Glutamatergic neuron (in vitro differentiated cells): ENCODE measurements at places on chromosomes 7 and 10. TPM values are rescaled to one million over a fixed set of nuclear protein-coding genes. Genes with fewer than 3 reads are reported as not detected.

The RBP3 gene
- total RNA-seq: not detected

DNA sequence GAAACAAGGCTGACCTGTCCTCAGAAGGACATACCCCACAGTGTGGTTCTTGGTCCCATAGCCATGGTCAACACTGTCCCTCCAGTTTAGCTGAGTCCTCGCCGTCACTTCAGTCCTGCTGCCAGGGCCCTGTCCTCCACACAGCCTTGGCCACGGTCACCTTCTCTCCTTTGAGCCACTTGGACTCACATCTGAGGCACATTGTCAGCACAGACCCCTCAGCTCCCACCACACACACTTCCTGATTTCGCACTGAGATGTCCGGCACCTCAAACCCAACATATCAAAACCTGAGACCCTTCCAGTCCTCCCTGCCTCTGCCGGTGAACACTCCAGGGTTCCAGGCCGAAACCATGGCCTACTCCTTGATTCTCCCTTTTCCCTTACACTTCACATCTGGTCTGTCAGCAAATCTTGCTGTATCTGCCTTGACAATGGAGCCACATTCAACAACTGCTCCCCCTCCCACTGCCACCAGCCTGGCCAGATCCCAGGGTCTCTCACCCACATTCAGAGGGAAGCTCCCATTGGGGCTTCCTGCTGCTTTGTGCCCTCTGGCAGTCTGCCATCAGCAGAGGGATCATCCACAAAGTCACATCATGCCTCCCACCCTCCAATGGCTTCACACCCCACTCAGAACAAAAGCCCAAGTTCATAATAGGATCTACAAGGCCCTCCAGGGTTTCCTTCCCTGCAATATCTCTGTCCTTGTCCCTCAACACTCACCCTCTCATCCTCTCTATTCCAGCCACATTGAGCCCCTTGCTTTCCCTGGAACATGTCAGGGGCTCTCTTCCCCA, 219.6 kb upstream of the SHH start:
- DNase-seq: no peak

The MSMB gene
- not detected for total RNA-seq

DNA sequence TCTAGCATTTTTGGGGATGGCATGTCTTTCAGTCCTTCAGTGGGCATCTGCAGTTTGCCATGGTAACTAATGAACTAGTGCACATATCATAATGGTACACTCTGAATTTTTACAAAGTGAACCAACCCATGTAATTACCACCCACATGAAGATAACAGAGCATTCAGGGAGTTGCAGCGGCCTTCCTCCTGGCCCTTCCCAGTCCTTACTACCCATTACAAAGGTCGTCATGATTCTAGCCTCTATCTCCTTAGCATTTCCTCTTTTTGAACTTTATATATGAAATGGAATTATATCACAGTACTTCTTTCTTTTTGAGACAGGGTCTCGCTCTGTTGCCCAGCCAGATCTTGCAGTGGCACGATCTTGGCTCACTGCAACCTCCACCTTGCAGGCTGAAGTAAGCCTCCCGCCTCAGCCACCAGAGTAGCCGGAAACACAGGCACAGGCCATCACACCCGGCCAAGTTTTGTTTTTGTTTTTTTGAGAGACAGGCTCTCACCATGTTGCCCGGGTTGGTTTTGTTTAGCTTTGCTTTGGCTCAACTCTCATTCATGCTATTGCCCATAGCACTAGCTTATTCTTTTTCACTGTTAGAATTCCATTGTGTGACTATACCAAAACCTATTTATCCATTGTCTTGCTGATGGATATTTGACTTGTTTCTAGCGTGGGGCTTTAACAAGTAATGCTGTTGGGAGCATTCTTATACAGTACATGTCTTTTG, 79.2 kb downstream of the APBB1IP start:
- no peak for DNase-seq

DNA sequence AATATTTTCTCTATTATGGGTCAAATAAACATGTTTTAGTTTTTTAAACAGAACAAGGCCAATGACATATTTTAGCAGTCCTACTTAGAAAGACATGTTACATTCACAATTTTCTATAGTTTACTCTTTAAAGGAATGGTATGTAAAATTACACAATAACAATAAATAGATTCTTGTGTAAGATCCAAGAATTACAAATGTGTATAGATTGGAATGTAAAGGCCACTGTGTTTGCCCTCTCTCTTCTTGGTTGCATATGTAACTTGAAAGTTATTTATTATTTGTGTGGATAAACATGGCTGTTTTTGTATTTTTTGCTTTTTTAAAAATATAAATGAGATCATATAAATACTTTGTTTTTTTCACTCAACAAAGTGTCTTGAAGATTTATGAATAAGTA, 979.3 kb upstream of the CELF2 start:
- DNase-seq: no peak

DNA sequence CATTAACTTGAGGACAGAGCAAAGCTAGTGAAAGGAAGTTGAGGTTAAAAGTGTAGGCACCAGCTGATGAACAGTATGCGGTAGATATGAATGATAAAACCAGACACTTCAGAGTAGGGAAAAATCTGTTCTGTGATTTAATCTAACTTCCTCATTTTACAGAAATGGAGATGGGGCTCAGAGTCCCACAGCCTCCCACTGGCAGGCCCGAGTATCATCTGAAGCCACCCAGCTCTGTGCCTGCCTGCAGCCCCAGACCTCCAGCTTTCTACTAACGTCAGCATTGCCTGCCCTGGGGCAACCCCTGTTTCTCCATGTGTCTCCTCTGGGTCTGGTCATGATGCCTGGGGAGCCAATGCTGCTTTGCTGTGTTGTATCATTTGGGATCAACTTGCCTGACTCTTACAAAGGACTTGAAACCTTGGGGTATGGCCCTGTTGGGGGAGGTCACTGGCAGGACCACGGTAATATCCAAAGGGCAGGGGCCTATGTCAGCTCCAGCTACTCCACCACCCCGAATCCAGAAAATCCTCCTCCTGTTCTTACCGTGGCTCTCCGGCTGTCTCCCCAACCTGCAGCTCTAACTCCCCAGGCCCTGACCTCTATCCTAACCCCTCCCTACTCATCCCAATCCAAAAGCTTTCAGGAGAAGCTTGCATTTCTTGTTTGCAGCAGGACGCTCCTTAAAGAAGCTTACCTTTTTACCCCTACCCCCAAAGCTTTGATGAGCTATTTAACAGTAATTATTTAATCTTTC, 56.2 kb upstream of the NPY start:
- DNase-seq: peak; percentile 18

GRCh38 chr7:17520941-17521340, 222.5 kb downstream of the AHR start:
- no peak for DNase-seq
